T-cell (primary cell): ENCODE measurements at places on chromosomes 13 and 19. TPM values are rescaled to one million over a fixed set of nuclear protein-coding genes. Genes with fewer than 3 reads are reported as not detected.

The FBXO17 gene
- 0.18 TPM for total RNA-seq

The OR1M1 gene
- total RNA-seq, result not detected

The PEX11G gene
- total RNA-seq, result 0.99 TPM

The SF3A2 gene
- 161 TPM for total RNA-seq

DNA sequence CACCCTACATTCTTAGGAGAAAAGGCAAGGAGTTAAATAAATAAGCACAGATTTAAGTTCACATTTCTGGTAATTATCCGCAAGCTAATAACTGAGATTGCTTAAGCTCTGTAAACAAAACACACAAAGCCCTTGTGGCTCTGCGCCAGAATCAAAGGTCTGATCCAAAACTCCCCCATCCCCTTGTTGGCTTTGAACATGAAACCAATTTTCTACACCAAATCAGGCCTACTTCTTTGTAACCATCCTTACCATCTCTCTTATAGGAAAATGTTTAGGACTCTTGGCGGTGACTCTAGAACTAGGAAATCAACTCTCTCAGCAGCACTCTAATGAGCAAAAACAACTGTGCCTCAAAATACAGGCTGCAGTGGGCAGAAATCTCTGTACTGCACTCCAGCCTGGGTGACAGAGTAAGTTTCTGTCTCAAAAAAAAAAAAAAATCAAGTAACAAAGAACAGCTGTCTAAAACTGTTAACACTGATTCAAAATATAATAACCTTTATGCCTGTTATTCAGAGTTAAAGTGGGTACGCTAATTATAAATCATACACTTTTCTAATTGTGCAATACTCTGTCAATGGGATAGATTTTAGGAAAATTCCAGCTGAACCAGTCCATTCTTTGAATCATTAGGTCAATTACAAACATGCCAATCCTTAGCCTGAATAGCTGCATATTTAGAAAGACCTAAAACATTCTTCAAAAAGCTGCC, 25.8 kb downstream of the ABCC4 start:
- no peaks in the 10 kb centered on the region for H3K36me3 ChIP-seq
- no peaks in the 10 kb centered on the region for H3K4me1 ChIP-seq
- H3K27ac ChIP-seq, result no peak overlapping the region
- H3K4me3 ChIP-seq, result no peak overlapping the region
- no peak for DNase-seq
- no peaks in the 10 kb centered on the region for H3K27me3 ChIP-seq

- no peak overlapping the region for H3K27ac ChIP-seq
- H3K4me1 ChIP-seq, result peaks cover 4% of the 10 kb centered on the region
- DNase-seq, result no peak
- no peak overlapping the region for H3K4me3 ChIP-seq
- no peaks in the 10 kb centered on the region for H3K27me3 ChIP-seq
Measured at GRCh38 chr13:48579165-48579918, 46.5 kb upstream of the RCBTB2 start.

DNA sequence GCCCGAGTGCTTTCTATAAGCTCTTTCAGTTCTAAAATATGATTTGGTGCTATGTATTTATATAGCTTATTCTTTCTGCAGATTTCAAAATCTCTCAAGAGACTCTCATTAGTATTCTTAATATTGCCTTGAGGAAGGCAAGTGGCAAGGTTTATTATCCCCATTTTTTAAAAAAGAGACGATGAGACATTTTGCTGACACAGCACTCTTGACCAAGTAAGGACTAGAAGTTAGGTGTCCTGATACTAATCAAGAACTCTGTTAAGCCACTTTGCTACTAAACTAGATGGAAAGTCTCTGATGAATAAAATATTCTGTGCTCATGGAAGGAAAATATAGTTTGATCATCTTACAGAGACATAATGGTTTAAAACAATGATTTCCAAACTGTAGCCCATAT, 164.7 kb downstream of the MZT1 start:
- DNase-seq, result no peak
- H3K36me3 ChIP-seq, result no peaks in the 10 kb centered on the region
- no peaks in the 10 kb centered on the region for H3K4me1 ChIP-seq
- H3K27ac ChIP-seq, result no peak overlapping the region
- no peaks in the 10 kb centered on the region for H3K27me3 ChIP-seq
- H3K4me3 ChIP-seq, result no peak overlapping the region

DNA sequence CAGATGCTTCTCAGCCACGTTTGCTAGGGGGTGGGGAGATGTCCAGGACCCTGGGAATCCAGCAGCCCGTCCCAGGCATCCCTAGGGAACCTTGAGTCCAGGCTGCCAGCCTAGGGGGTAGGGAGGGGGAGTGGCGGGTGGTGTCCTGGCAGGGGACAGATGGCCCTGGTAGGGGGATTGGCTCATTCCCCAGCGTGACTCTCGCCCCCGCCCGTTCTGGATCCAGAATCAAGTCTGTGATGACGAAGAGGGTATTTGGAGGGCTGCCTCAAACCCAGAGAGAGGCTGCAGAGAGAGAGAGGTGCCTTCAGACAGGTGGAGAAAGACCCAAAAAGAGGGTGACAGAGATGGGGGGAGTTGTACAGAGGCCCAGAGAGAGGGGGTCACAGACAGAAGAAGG, 4.1 kb downstream of the SLC17A7 start:
- peaks cover 97% of the 10 kb centered on the region for H3K27me3 ChIP-seq
- no peak for DNase-seq
- H3K36me3 ChIP-seq, result no peaks in the 10 kb centered on the region
- no peak overlapping the region for H3K4me3 ChIP-seq
- no peak overlapping the region for H3K27ac ChIP-seq

- peaks cover 19% of the 10 kb centered on the region for H3K27me3 ChIP-seq
- peak; percentile 30 for DNase-seq
- H3K36me3 ChIP-seq, result no peaks in the 10 kb centered on the region
Measured at GRCh38 chr13:21673789-21674489, 3.1 kb downstream of the FGF9 start.

GRCh38 chr19:49605605-49606004, 14.6 kb downstream of the PRR12 start:
- no peak overlapping the region for H3K4me3 ChIP-seq
- peaks cover 20% of the 10 kb centered on the region for H3K4me1 ChIP-seq
- DNase-seq, result no peak
- no peaks in the 10 kb centered on the region for H3K27me3 ChIP-seq
- no peak overlapping the region for H3K27ac ChIP-seq
- H3K36me3 ChIP-seq, result peaks cover 68% of the 10 kb centered on the region

DNA sequence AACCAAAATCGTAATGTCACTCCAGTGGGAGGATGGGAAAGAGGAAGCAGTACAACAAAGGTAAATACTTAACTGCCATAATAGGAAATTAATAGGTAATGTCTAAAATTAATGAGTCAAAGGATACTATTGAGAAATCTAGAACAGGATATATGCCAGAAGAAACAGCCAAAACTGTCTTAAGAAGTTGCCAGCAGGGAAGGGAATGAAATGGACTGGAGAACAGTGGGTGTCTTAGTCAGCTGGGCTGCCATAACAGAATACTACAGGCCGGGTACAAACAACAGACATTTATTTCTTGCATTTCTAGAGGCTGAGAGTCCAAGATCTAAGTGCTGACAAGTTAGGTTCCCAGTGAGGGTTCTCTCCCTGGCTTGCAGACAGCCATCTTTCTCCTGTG, 40.3 kb upstream of the IPO5 start:
- H3K27ac ChIP-seq, result no peak overlapping the region
- no peaks in the 10 kb centered on the region for H3K27me3 ChIP-seq
- DNase-seq, result no peak
- H3K36me3 ChIP-seq, result no peaks in the 10 kb centered on the region
- H3K4me3 ChIP-seq, result no peak overlapping the region
- no peaks in the 10 kb centered on the region for H3K4me1 ChIP-seq

DNA sequence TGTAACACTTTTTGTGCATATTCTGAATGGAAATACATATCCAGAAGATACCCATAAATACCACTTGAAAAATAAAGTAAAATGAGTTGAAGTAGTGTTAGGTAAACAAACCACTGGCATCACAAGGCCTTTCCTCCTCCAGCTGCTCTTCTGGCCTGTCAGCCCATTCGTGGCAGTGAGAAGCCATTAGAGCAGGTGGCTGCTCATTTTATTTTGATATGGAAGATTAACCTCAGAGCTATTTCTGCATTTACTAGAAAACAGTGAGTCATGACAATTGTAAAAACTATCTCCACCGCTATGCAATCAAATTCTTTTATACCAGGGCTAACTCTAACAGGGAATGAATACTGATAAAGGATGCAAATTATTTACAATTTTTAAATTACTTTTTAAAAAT, 2898.1 kb downstream of the PCDH9 start:
- H3K27me3 ChIP-seq, result no peaks in the 10 kb centered on the region
- no peak overlapping the region for H3K27ac ChIP-seq
- H3K36me3 ChIP-seq, result no peaks in the 10 kb centered on the region
- H3K4me1 ChIP-seq, result no peaks in the 10 kb centered on the region
- DNase-seq, result no peak

DNA sequence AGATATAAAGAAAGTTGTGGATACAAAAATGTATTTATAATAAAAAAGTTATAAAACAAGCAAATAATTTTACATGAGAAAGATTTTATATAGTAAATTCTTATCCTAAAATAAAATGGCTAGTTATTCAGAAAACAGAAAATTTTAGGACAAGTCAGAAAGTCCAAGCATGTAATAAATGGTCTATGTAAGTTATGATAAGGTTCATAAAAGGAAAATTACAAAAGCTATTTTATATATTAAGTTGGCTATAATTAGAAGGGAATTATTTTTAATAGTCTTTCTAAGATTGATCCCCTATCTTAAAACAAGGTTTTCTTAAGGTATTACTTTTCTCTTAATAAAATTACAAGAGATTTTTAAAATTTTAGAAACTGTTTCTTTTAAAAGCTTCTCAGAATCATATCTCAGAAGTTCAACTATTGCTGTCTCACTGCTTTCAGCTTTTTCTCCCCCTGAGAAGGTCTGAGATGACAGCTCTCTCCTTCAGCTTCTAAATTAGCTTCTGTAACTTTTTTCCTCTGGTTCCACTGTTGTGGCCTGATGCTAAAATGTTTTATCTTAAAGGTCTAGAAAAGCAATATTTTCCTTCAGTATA, 8.7 kb downstream of the CCDC169 start:
- no peak overlapping the region for H3K27ac ChIP-seq
- peaks cover 3% of the 10 kb centered on the region for H3K27me3 ChIP-seq
- H3K36me3 ChIP-seq, result no peaks in the 10 kb centered on the region
- no peak overlapping the region for H3K4me3 ChIP-seq

- H3K4me1 ChIP-seq, result peaks cover 66% of the 10 kb centered on the region
- no peak overlapping the region for H3K27ac ChIP-seq
- no peaks in the 10 kb centered on the region for H3K27me3 ChIP-seq
- peak overlapping the region; percentile 59 for H3K4me3 ChIP-seq
Measured at GRCh38 chr19:2235381-2236063, 607 bp downstream of the PLEKHJ1 start.

DNA sequence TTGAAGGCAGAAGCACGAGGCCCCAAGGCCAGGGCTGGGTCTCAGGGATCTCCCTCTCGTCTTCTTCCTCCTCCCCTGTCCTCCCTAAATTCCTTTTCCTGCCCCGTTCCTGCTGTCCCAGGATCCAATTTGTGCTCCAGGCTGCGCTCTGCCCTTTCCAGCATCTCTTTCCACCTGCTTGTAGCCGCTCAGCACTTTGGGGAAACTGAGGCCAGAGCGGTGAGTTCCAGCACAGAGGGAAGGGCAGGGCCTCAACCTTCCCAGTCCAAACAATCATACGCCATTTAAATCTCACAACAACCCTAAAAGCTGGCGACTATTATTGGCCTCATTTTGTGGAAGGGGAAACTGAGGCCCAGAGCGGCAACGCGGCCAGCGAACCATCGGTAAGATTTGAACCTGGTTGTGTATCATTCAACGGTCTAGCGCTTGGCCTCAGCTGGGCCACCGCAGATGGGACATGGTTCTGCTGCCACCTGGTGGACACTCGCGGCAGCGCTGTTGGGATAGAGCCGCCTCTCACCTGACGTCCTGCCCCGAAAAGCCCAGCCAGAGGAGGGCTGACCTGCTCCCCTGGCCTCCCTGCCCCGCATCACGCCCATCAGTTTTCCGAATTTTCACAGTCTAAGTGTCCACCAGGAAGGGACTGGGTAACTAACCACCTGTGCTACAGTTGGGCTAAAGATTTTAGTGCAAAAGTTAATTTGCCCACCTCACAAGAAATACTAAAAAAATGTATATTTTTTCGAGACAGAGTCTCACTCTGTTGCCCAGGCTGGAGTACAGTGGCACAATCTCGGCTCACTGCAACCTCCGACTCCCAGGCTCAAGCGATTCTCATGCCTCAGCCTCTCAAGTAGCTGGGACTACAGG, 4.2 kb upstream of the RPL18A start:
- DNase-seq, result peak; percentile 68
